ENCODE measurements at places on chromosomes 13 and 19.
A peak's percentile ranks its signal among the peaks of the same experiment; 100 is the strongest.

DNA sequence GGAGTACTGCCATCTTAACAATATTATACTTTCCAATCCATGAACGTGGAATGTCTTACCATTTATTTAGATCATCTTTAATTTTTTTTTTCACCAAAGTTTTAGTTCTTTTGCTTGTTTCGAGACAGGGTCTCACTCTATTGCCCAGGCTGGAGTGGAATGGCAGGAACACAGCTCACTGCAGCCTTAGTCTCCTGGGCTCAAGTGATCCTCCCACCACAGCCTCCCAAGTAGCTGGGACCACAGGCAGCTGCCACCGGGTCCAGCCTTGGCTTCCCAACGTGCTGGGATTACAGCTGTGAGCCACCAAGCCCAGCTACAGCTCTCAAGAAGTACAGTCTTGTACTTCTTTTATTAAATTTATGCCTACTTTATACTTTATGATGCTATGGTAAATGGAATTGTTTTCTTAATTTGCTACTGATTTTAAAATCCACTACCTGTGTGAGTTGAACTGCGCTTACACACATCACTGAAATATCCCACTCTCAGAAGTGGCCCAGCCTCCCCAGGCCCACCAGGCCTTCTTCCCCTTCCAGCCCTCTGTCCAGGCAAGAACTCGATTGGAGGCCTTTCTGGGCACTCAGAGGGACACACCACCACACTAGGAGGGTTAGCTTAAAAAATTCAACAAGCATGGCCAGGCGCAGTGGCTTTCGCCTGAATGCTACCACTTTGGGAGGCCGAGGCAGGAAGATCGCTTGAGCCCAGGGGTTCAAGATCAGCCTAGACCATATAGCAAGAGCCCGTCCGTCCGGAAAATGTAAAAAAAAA, 1.0 kb upstream of the PGLS start:
- no peak for DNase-seq

GRCh38 chr19:16391301-16392055, 66.9 kb downstream of the KLF2 start:
- DNase-seq, result no peak

- no peak for DNase-seq
Observed at GRCh38 chr13:42486711-42487198, 87.2 kb upstream of the TNFSF11 start.

DNA sequence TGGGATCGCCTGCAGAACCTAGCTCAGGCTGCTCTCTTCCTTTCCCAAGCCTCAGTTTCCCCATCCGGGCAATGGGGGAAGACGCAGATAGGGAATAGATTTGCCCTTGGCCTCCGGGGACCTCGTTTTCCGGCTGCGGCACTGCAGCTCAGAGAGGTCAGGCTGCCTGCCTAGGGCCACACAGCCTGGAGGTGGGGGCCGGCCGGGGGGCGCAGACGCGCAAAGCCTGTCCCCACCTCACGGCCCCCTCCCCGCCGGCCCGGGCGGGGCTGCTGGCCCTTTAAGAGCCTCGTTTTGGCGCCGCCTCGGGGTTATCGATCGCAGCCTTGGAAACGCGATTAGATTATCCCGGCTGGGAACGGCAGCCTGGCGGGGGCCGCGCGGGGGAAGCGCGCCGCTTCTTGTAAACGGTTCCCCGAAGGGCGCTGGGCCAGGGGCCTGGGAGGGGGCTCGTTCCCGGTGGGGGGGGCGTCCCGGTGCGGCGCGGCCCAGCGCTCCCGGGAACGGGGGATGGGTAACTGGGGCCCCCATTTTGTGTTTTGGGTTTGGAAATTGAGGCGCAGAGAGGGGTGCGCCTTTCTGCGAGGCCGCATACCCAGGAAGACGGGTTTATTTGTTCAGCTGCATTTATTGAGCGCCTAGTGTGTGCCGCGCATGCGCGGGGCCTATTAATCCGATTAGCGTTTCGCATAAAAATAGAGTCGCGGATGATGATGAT, 23.4 kb upstream of the TCF3 start:
- DNase-seq, result no peak

DNA sequence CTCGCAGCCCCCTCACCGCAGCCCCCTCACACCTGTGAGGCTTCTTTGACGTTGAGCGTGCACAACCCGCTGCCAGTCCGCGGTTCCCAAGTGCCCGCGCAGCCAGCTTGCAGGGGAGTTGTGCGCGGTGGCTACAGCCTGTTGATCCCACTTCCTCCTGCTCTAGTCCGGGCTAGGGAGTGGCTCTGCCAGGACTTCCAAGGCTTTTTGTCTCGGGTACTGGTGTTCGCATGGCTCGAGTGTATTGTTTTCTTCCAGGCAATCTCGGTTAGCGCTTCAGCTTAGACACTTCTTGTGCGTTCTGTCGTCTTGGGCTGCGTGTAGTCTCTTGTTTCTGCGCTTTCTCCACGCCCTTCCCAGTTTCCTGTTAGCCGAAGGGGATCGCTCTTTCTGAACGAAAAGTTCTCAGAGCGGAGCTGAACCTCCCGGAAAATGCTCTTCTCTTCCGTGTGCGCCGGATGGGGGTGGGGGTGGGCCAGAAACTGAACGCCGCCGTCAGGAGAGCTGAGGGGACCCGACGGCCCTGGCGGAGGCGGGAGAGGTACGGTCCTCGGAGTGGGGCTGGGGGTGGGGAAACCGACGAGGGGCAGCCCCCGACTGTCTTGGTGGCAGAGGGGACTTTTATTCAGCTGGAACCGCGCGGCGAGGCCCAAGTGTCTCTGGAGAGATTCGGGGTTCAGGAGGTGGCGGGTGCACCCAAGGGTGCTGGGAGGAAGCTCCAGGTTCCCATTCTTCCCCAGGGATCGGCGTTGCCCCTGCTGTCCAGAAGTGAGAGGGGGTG, 697 bp upstream of the DGKH start:
- no peak for DNase-seq

- no peak for DNase-seq
Observed at GRCh38 chr19:29054886-29055675, 157.9 kb downstream of the UQCRFS1 start.

GRCh38 chr13:21033212-21033840, 28.1 kb downstream of the LATS2 start:
- no peak for DNase-seq

- no peak for DNase-seq
Observed at GRCh38 chr13:113929628-113930615, 44.0 kb downstream of the C13orf46 start.

GRCh38 chr19:38004521-38005223, 97.7 kb downstream of the SIPA1L3 start:
- DNase-seq, result no peak

DNA sequence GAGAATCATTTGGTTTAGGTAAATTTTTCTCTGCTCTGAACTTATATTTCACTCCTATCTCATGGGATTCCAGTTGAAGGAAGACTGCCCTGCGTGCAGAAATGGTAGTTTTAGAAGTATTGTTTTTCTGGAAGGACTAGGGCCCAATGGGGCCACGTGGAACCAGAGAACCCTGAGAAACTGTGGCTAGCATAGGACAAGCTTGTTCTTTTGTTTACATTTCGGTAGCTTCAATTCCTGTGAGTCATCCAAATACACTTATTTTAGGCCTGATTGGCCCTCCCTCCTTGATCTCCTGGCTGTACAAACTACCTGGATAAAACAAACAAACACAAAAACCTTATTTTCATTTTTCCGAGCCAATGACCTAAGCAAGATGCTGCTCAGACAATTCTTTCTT, 124.0 kb downstream of the ITGBL1 start:
- DNase-seq, result no peak

GRCh38 chr13:25766991-25767390, 284.8 kb downstream of the SHISA2 start:
- no peak for DNase-seq

GRCh38 chr13:46379611-46380010, 7.4 kb downstream of the RUBCNL start:
- DNase-seq, result no peak

- no peak for DNase-seq
Observed at GRCh38 chr19:23470873-23471545, 75.7 kb upstream of the ZNF91 start.

DNA sequence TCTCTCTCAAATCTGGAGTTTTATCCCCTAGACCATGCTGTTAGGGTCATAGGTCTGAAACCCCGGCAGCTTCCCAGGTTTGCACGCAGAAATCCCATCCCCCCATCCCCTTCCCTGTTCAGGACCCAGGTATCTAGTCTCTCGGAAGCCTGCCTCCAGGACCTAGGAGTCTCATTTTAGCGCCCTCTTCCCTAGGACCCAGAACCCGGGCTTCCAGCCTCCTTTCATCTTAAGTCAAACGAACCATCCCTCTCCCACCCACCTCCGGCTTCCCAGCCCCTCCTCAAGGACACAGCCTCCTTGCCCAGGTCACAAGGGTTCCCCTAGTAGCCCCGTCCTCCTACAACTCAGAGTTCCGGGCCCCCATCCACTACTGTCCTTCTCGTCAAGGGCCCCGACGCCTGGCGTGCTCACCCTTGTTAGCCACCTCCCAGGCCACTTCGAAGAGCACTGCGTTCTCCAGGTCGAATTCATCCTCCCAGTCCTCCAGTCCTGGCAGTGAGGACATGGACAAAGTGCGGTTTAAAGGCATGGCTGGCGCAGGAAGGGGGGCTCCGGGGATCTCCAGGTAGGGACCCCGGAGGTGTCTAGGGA, 431 bp downstream of the GYS1 start:
- DNase-seq, result no peak

DNA sequence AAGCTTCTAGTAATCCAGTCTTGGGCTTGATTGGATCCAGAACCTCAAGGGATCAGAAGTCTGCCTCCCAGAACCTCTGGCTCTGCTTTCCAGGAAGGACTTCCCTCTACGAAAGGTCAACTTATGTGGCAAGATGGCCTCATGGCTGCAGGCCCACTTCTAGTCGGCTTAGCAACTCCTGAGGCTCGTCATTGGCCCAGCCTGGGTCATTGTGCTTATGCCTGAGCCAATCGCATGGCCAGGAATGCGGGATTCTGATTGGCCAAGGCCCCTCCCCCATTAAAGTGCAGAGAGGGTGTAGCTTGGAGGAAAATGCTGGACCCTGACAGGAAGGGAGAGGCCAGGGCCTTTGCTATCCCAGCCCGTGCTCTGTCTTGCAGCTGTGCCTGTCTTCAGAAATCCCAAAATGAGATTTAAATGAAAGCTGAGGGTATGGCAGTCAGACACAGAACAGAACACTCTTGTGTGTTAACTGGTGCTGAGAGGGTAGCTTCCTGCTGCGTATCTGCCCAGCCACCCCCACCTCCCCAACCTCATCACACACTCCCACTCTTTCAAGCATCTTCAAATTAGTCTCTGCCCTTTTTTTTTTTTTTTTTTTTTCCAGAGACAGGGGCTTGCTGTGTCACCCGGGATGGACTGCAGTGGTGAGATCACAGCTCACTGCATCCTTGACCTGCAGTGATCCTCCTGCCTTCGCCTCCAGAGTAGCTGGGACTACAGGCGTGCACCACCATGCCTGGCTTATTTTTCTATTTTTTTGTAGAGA, 5.5 kb upstream of the CCNE1 start:
- DNase-seq, result no peak

- DNase-seq, result no peak
Observed at GRCh38 chr13:88377852-88378251, 706.7 kb downstream of the SLITRK5 start.

GRCh38 chr13:50783717-50784290, 59.7 kb downstream of the DLEU7 start:
- DNase-seq, result no peak

DNA sequence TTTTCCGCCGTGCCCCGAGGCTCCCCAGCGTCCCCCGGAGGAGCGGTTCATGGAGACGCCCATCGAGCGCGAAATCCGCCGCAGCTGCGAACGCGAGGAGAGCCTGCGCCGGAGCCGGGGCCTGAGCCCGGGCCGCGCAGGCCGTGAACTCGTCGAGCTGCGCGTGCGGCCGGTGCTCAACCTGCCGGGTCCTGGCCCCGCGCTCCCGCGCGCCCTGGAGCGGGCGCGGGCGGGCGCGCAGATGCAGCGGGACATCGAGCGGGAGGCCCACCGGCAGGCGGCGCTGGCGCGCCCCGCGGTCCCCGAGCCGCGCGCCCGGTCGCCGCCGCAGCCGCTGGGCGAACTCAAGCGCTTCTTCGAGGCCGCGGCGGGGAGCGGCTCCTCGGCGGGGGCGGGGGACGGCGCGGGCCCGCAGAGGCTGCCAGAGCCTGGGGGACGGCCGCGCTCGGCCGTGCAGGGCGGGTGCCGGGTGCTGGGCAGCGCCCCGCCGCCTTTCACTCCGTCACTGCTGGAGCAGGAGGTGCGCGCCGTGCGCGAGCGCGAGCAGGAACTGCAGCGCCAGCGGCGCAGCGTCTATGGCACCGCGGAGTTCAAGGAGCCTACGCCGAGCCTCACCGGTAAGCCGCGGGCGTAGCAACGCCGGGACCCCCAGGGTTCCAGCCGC, 807 bp downstream of the MISP3 start:
- peak; percentile 50 for DNase-seq

DNA sequence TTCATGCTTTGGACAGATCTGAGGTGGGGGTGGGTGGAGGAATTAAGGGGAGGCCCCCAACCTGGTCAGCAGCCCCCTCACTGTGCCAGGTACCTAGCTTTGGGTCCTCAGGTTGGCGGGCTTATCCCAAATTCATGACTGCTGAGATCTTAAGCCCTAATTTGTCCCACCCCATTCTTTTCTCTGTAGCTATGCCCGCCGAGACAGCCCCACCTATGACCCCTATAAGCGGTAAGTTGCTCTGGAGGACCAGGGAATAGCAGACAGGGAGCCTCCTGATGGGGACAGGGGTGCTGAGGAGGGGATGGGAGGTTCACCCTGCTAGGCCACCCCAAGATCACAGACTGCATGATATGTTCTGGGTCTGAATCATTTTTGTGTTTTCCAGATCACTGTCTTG, 14.3 kb downstream of the ZNF296 start:
- DNase-seq, result no peak

- no peak for DNase-seq
Observed at GRCh38 chr19:19654441-19654840, 9.0 kb downstream of the ATP13A1 start.

- DNase-seq, result no peak
Observed at GRCh38 chr19:50516456-50516855, 2.7 kb upstream of the ASPDH start.

GRCh38 chr19:31294189-31294588, 55.0 kb downstream of the TSHZ3 start:
- DNase-seq, result no peak

DNA sequence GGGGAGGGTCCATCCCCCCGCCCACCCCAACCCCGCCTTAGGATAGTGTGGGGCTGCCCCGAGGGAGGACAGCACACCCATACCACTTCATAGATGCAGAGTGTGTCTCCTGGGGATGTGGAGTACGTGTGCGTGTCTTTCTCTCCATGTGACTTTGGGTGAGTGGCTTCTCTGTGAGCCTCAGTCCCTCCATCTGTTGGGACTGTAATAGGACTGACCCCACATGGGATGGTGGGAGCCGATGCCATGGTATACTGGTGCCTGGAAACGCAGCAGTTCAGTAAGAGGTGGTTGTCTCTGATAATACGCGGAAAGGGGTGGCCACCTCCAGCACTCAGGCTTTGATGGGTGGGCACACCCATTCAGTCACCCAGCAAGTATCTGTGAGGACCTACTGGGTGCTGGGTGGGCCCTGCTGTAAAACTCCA, 816 bp upstream of the PRKD2 start:
- DNase-seq, result no peak

Measured in stimulated activated CD8-positive, alpha-beta memory T cell treated with anti-CD3 and anti-CD28 coated beads, Interleukin-7, amount 100 ng/mL, for 1 hour (primary cell).